Kidney glomerular epithelial cell (primary cell): ENCODE measurements at places on chromosomes 12 and 14.

GRCh38 chr12:46024099-46024498, 33.7 kb upstream of the SCAF11 start:
- no peak for DNase-seq

GRCh38 chr12:78797196-78797931, 67.2 kb upstream of the SYT1 start:
- DNase-seq = no peak

GRCh38 chr14:92519246-92520101, 5.9 kb downstream of the RIN3 start:
- DNase-seq = no peak

GRCh38 chr14:75153295-75153694, 23.1 kb downstream of the TMED10 start:
- DNase-seq = no peak

GRCh38 chr12:33676866-33677265, 237.2 kb upstream of the SYT10 start:
- DNase-seq = no peak

DNA sequence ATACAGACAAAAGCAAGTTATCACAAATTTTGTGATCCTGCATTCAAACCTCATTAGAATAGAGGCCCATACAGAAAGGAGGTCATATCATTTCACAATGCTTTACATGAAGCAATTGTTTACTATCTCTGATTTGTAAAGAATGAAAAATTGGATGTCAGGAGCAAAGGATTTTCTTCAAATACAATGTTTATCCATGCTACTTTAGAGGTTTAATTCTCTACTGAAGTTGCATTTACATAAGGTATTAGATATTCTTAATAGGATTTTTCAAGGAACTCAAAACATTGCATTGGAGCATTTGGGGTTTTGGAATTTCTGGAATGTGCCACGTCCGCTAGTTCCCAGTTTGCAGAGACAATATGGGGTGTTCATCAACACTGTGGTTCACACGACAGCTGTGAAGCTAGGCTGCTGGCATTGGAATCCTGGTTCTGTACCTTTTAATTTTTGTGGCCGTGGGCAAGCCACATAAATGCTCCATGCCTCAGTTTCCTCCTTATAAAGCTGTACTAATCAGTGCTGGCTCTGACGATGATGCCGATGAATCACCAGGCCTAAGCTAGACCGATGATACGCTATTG, 174.8 kb downstream of the APAF1 start:
- DNase-seq = no peak

DNA sequence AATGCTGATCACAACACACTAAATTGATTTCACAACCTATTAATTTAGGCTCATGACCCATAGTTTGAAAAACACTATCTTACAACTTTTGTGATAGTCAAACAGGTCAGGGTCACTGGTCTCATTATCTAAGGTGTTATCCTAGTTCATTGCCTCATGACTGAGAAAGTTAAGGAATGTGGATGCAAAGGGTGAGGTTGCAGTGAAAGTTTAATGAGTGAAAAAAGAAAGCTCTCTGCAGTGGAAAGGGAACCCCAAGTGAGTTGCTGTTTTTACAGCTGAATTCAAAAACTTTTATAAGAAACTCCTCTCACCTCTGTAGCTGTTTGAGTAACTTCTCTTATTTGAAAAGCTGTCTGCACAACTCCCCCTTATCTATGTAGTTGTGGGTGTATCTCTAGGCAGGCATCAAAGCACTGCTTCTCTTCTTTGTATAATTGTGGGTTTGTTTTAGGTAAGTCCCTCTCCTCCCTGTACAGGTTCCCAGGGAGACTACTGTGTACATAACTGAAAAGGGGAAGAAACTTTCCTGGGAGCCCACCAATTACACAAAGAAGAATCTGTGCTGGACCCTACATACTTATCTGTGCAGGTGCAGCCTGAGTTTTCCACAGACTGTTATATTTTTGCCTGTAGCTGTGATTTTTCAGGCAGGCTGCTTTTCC, 18.9 kb downstream of the DNAL1 start:
- no peak for DNase-seq

DNA sequence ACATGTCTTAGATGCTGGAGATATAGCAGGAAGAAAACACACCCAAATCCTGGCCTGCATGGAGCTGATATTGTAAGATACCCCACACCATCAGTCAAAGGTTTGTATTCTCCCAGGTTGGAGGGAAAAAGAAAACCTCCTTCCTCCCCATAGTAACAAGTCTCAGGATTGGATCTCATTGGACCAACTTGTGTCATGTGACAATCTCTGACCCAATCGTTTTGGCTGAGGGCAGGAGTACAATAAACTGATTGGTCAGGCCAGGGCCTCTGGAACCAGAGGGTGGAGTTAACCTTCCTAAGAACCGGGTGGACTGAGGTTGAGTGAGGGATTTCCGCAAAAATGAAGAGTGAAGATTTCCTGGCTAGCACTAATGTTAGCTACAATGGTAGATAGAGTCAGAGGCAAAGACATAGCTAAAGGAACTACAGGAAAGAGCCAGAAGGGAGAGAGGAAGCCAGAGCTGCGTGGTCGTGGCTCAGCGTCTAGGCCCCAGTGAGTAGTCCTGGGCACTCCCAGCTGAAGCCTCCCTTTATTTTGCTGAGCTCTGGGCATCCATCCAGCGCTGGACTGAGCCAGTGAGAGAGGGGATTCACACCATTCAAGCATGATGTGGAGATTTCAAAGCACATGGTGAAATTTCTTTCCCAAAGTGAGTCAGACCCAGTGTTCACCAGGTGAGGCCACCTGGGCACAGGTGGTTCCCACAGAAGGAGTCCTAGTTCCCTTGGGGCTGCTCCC, 219.9 kb downstream of the AACS start:
- no peak for DNase-seq

DNA sequence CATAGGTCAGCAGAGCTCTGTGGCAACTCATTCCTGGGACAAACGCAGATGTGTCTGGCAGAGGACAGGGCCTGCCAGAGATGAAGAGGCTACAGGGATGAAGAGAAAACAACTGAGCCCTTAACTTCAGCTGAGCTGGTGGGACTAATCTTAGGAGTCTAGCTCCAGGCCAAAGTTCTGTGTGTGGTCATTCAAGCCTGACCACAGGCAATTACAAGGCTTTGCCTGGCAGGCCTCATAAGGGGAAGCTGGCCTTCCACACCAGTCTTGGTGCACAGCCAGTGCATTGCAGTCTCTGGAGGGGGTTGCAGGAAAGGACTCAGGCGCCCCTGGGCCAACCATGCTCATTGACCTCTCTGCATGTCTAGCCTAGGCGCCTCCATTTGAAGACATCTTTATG, 127.6 kb upstream of the DAAM1 start:
- no peak for DNase-seq
